ENCODE measurements at places on chromosomes 7 and 10.

GRCh38 chr7:155802291-155802690, 10.0 kb downstream of the SHH start:
- DNase-seq: no peak

DNA sequence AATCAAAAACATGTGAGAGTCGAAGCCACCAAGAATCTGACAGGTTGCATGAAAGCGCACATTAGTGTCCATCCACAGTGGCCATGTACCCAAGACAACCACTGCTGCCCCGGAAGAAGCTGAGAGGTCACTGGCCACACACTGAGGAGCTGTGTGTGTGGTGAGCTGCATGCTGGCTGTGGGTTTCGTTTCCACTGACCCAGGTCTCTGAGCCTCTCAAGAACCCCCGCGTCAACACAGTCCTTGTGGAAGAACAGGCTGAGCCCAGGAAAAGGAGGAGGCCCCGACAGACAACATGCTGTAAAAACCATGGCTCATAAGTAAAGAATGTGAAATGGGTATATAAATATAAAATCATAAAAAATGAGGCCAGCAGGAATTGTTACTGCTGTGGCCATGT, 8.2 kb downstream of the VIPR2 start:
- no peak for DNase-seq

- DNase-seq: no peak
These were observed 72.5 kb downstream of the CHRM2 start for GRCh38 chr7:136940917-136941316.

DNA sequence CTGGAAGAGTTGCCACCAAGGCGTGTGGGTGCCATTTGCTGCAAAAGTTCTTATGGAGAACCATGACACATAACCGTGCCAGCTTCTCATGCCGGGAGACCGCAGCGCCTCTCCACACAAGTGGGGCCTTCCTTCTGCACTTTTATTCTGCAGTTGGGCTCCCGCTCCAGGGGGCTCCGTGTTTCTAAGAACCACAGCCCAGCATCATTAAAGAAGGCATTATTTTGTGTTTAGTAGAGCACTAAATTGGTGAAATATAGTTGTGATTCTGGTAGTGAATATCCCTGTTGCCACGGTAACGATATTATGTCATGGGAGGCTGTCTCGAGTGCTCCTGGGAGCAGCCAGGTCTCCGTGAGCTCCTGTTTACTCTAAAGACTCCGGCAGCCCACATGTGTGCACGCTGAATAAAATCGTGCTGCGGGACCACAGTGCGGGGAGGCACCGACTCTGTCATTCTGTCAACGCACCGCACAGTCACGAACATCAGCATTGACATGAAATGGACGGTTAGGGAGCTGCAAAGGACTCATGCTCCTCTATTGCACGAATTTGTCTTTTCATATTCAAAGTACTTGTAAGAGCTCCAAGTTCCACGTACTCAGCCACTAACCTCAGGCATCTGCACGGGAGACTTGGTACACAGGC, 68.8 kb upstream of the PITRM1 start:
- no peak for DNase-seq

- no peak for DNase-seq
These were observed 15.5 kb downstream of the ARMH3 start for GRCh38 chr10:102040305-102041050.

GRCh38 chr7:4713183-4713784, 31.2 kb downstream of the FOXK1 start:
- no peak for DNase-seq

GRCh38 chr10:10294184-10294880, 723.3 kb upstream of the CELF2 start:
- DNase-seq: no peak

GRCh38 chr10:22365233-22365632, 19.9 kb downstream of the SPAG6 start:
- no peak for DNase-seq

GRCh38 chr7:123749537-123749857, 694 bp upstream of the WASL start:
- DNase-seq: peak; percentile 47

Data from CD4-positive, alpha-beta T cell treated with Interleukin-2 at 100 ng/mL for 4 hours (primary cell).